ENCODE measurements at places on chromosomes 16 and 17. TPM values are rescaled to one million over a fixed set of nuclear protein-coding genes. Genes with fewer than 3 reads are reported as not detected.

TNFRSF13B gene
- polyA plus RNA-seq = not detected

KRT33B gene
- not detected for polyA plus RNA-seq

CMTM2 gene
- polyA plus RNA-seq = 0.90 TPM

PTX4 gene
- polyA plus RNA-seq = not detected

EVI2A gene
- polyA plus RNA-seq = 1.7 TPM

KRTAP4-6 gene
- polyA plus RNA-seq = not detected

ZNF205 gene
- polyA plus RNA-seq = 16.2 TPM

ZNF385C gene
- polyA plus RNA-seq = 6.3 TPM

PLCD3 gene
- 35.7 TPM for polyA plus RNA-seq

CCL1 gene
- not detected for polyA plus RNA-seq

CES2 gene
- 50.2 TPM for polyA plus RNA-seq

KRT31 gene
- polyA plus RNA-seq = not detected

ITGA2B gene
- 5.5 TPM for polyA plus RNA-seq

DRC3 gene
- polyA plus RNA-seq = 12.9 TPM

MMP25 gene
- polyA plus RNA-seq = 1.5 TPM

CRYBA1 gene
- polyA plus RNA-seq = not detected

ITGB3 gene
- 16.5 TPM for polyA plus RNA-seq

AATK gene
- 5.2 TPM for polyA plus RNA-seq

LDHD gene
- 8.4 TPM for polyA plus RNA-seq

TBC1D3C gene
- polyA plus RNA-seq = not detected

GALR2 gene
- polyA plus RNA-seq = 0.33 TPM

TBX6 gene
- 1.5 TPM for polyA plus RNA-seq

SPATA22 gene
- polyA plus RNA-seq = 0.68 TPM

LHX1 gene
- polyA plus RNA-seq = 116 TPM

CFAP97D1 gene
- 0.15 TPM for polyA plus RNA-seq

SOX8 gene
- polyA plus RNA-seq = 3.3 TPM

ZNF423 gene
- polyA plus RNA-seq = 24.2 TPM

CHST5 gene
- 1.3 TPM for polyA plus RNA-seq

PMFBP1 gene
- polyA plus RNA-seq = 6.6 TPM

PIMREG gene
- 20.8 TPM for polyA plus RNA-seq

KRT33A gene
- polyA plus RNA-seq = 0.18 TPM

EFCAB13 gene
- 12.3 TPM for polyA plus RNA-seq

RRAD gene
- 3.3 TPM for polyA plus RNA-seq

NACA2 gene
- polyA plus RNA-seq = 0.75 TPM

CBX8 gene
- 15.7 TPM for polyA plus RNA-seq

TNFSF13 gene
- polyA plus RNA-seq = 13.5 TPM

HYDIN gene
- polyA plus RNA-seq = 11.5 TPM

SYNGR3 gene
- 1.5 TPM for polyA plus RNA-seq

GNGT2 gene
- 1.7 TPM for polyA plus RNA-seq
